Activated effector memory CD4-positive, alpha-beta T cell treated with anti-CD3 and anti-CD28 coated beads, Interleukin-2, amount 50 U/mL, for 16 hours (primary cell): ENCODE measurements at places on chromosomes 3 and 15.

DNA sequence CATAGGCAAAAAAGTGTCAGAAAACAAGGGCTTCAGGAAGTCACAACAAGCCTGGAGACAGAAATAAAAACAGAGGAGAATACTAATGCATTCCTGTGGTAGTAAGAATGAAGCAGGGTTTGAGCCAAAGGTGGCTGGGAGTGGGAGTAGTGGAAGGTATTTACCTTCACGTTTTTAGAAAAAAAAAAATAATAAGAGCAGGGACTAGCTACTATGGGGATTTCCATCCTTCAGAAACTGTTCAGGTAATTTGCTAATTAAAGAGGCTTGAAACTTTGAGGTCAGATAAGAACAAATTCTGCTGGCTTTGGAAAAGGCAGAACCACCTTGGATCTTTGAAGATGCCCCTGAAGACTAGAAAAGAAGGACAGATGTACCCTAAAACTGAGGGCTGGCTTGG is 18.4 kb downstream of the ILDR1 start:
- no peak for DNase-seq

GRCh38 chr3:49882166-49882565 is 12.5 kb upstream of the CAMKV start:
- DNase-seq, result no peak

- DNase-seq, result no peak
Observed at GRCh38 chr3:194857469-194858113, 171.9 kb downstream of the FAM43A start.

DNA sequence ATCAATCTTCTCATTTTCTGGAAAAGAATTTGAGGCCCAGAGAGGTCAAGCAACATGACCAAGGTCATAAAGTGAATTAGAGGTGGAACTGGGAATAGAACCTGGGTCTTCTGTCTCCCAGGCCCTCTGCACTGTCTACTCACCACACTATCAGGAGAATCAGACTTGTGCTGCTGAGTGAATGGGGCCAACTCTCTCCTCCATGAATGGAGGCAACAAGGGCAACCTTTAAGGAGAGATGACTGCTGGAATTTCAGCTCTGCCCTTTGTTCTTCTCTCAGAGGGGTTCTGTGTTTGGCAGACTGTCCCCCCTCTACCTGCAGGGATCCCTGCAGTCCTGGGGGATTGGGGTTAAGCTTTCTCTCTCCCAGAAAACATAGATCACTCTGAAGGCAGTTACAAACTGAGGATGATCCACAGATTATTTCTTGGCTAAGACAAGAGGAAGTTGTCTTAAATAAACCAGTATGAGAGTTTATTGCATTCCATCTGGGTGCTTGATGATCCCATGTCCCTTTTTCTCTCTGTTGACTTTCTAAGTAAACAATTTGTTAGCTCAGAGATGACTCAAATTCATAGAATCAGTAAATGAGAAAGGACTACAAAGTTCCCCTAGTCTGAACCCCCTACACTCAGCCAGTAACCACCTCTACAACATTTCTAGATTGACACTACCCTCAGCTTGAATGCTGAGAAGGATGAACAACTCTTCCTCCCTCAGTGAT is 99.0 kb upstream of the LIPC start:
- no peak for DNase-seq

DNA sequence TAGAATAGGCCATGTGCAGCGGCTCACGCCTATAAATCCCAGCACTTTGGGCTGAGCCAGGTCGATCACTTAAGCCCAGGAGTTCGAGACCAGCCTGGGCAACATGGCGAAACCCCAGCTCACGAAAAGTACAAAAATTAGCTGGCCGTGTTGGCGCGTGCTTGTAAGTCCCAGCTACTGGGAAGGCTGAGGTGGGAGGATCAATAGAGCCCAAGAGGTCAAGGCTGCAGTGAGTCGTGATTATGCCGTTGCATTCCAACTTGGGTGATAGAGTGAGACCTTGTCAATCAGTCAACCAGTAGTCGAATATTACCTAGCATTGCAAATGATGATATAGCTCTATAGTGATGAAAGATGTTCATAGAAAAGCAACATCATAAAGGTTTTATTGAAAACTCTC is 51.9 kb downstream of the USP8 start:
- no peak for DNase-seq

- no peak for DNase-seq
Observed at GRCh38 chr15:40549894-40550293, 14.9 kb downstream of the CCDC32 start.

- DNase-seq, result no peak
Observed at GRCh38 chr3:111227216-111227615, 155.6 kb downstream of the NECTIN3 start.

DNA sequence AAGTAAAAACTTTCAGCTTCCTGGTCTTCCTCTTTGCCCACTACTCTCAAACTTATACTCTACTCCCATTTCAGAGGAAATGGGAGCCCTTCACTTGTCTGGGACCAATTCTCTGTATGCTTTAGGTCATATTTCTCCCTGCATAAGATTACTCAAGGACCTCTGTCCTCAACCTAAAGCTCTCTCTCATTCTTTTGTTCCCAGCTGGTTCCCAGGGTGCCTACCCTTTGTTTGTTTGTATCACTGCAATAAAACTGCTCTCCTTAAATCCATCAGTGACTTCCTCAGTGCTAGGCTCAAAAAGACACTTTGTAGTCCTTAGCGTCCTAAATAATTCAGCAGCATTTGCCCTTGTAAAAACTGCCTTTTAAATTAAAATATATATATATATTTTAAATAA is 2.9 kb downstream of the NGRN start:
- DNase-seq, result no peak
